Activated CD8-positive, alpha-beta memory T cell treated with anti-CD3 and anti-CD28 coated beads, Interleukin-2, amount 10 ng/mL, durations not matched to agents 7 days and 5 days (primary cell): ENCODE measurements at places on chromosomes 1 and 21.

DNA sequence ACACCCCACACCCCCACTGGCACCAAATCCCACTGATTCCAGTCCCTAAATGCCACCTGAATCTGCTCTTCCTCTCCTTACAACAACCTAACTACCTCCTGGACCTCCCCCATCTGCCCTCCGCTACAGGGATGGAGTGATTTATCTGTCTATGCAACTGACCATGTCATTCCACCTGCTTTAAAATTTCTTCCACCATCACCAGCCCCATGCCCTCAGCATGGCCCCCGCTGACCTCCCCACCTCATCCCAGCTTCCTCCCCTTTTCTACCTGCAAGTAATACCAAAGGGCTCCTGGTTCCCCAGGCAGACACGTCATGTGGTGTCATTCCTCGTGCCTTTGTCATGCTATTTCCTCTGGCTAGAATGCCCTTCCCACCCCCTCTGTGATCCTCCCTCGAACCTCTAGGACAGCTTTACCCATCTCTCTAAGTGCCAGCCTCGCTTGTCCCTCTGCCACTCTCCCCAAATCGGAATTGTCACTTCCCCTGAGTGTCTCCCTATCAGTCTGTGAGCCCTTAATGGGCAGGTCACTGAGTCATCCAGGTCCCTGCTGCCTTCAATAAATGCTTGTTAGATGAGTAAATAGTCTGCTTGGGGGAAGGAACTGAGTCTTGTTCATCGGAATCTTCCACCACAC, 3.7 kb downstream of the GJB4 start:
- no peaks in the 10 kb centered on the region for H3K27me3 ChIP-seq
- no peaks in the 10 kb centered on the region for H3K36me3 ChIP-seq
- H3K27ac ChIP-seq = no peak overlapping the region
- no peak overlapping the region for H3K4me3 ChIP-seq
- DNase-seq = no peak

GRCh38 chr1:198167436-198167934, 10.7 kb downstream of the NEK7 start:
- peak overlapping the region; percentile 53 for H3K4me3 ChIP-seq
- H3K36me3 ChIP-seq = peaks cover 7% of the 10 kb centered on the region
- peak overlapping the region; percentile 85 for H3K27ac ChIP-seq
- H3K4me1 ChIP-seq = peaks cover 80% of the 10 kb centered on the region
- DNase-seq = peak; percentile 55

- H3K4me3 ChIP-seq = no peak overlapping the region
- no peaks in the 10 kb centered on the region for H3K27me3 ChIP-seq
- H3K27ac ChIP-seq = no peak overlapping the region
- DNase-seq = no peak
- no peaks in the 10 kb centered on the region for H3K4me1 ChIP-seq
These were observed 14.5 kb downstream of the NLRP3 start for GRCh38 chr1:247430434-247430833.

DNA sequence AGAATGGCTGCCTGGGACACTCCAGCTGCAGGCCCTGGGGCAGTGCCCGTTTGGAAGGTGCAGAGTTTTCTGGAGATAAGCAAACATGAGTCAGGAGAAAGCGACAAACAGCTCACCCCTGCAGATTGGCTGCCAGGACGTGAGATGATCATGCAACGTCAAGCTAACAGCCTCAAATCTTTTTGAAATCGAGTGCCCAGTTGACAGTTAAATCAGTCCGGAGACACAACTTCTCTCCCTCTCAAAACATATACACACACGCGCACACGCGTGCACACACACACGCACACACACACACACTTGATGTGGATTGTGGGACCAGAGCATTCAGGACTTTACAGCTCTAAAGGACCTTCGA, 49.4 kb downstream of the TENT5C start:
- H3K27me3 ChIP-seq = no peaks in the 10 kb centered on the region
- peak overlapping the region; percentile 38 for H3K4me3 ChIP-seq
- peaks cover 1% of the 10 kb centered on the region for H3K36me3 ChIP-seq
- DNase-seq = no peak
- peaks cover 92% of the 10 kb centered on the region for H3K4me1 ChIP-seq
